ELF-1 (cell line): ENCODE measurements at places on chromosomes 4 and X.

- DNase-seq, result no peak
Measured at GRCh38 chr4:94870146-94870545, 112.4 kb downstream of the BMPR1B start.

- DNase-seq, result no peak
Measured at GRCh38 chrX:44913656-44914531, 40.9 kb downstream of the KDM6A start.

GRCh38 chr4:165827018-165827417, 46.0 kb upstream of the TLL1 start:
- peak; percentile 34 for DNase-seq

DNA sequence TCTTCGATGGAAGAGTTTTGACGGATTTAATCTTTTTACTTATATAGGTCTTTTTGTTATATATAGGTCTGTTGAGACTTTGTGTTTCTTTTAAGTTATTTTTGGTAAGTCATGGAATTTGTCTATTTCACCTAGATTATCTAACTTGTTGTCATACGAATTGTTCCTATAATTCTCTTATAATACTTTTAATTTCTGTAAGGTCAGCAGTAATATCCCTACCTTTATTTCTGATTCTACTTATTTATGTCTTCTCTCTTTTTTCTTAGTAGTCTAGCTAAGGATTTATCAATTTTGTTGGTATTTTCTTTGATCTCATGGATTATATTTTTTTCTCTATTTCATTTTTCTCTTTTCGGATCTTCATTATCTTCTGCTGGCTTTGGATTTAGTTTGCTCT, 11.6 kb downstream of the SAP30 start:
- no peak for DNase-seq

- DNase-seq, result no peak
Measured at GRCh38 chr4:94345969-94346368, 3.3 kb upstream of the HPGDS start.

DNA sequence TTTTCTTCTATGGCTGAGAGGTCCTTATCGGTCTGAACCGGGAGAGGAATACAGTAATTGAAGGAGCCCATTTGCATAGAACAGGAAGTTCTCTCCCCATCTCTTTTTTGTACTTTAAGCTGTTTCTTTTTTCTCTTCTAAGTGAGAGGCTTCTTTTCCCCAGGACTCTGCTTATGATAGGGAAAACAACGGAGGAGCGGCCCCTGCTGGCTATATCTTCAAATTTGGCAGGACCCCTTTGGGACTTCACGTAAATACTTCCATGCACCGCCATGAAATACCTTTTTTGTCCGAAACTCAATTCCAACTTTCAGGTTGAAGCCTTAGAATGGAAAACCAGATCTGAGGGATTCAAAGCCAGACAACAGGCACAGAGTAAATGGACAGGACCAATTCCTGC, 1153.0 kb upstream of the INTU start:
- DNase-seq, result peak; percentile 6

DNA sequence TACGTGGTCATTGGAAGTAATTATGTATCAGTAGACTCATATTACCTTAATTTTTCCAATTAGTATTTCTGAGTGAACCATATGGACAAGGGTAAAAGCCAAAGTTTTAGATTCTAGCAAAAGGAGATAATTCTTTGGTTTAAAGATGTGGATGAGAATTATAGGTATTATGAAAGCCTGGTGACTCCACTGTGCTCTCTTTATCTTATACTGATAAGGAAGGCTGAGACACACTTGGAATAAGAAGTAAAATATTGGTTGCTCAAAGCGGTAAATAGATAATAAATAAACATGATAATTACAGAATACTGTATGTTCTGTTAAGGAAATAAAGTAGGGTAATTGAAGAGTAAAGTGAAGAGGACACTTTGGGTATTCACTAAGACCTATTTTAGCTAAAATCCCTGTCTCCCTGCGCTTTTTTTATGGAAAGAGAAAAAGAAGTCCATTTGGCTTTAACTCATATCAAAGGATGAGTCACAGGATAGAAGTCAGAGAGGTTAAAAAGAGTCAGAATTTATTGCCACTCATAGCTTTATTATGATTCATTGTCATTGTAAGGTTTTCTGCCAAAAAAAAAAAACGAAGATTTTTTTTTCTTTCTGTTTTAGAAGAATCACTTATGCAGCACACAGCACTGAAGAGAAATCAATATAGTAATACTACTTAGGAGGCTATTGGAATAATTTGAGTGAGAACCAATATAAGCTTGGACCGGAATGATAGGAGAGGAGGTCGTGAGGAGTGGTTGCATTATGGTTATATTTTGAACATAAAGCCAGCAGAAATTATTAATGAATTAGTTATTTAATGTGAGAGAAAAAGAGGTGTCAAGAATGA, 2463.1 kb downstream of the ARAP2 start:
- no peak for DNase-seq

GRCh38 chr4:10736266-10736665, 51.7 kb upstream of the CLNK start:
- DNase-seq, result no peak

GRCh38 chr4:185600801-185601434, 65.6 kb upstream of the PDLIM3 start:
- DNase-seq, result no peak

DNA sequence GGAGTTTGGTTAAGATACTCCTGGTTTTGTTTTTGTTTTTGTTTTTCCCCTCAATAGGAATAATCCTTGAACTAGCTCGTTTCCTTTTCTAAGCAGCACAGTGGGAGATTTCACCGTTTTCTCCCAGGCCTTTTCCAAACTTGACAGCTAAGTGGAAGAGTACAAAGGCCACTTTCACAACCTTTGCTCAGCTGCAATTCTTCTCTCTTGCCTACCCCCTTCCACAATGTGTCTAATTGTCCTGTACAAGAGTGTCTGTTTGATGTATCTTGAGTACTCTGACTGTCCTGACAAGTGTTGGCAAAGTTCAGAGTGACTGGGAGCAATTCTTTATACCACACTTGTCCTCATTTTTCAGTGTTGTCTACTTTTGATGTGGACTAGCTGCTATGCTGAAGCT, 674.3 kb upstream of the AMOT start:
- peak; percentile 5 for DNase-seq

- no peak for DNase-seq
Measured at GRCh38 chr4:153469031-153469430, 2.9 kb downstream of the TMEM131L start.

DNA sequence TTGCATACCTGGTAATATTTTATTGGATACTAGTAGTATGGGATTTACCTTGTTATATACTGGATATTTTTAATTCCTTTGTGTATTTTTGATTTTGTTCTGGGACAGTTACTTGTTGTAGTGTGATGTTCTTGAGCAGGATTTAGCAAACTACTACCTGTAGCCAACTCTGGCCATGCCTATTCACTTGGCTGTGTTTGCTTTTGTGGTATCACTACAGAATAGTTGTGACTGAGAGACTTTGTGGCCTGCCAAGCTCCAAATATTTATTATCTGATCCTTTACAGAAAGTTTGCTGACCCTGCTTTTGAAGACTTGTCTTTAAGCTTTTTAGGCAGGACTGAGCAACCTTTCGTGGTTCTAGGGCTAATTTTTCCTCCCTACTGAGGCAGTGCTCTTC, 17.8 kb downstream of the ZCCHC4 start:
- DNase-seq, result no peak

DNA sequence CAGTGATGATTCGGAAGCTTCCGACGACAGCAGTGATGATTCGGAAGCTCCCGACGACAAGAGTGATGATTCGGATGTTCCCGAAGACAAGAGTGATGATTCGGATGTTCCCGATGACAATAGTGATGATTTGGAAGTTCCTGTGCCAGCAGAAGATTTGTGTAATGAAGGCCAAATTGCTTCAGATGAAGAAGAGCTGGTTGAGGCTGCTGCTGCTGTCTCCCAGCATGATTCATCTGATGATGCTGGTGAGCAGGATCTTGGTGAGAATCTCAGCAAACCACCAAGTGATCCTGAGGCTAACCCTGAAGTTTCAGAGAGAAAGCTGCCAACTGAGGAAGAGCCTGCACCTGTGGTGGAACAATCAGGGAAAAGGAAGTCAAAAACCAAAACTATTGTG, 14.2 kb downstream of the CXCR3 start:
- DNase-seq, result no peak

GRCh38 chrX:7637066-7637465, 205.9 kb upstream of the VCX start:
- DNase-seq, result no peak

DNA sequence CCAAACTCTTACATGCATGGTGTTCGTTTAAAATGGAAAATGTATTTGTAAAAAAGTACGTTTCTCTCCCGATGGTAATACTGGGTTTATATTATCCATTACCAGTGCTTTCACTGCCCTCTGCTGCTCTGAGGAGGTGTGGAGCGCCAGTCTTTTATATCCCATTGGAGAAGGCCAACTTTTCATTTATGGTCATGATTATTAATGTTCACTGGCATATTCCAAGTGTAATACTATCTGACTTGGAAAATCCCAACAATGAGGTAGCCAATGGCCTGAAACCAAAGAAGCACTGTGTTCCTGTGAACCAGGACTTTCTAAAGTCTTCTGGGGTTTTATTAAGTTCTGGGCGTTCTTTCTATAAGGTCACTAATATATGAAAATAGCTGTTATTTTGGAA, 80.7 kb downstream of the SYNPO2 start:
- DNase-seq, result peak; percentile 10

DNA sequence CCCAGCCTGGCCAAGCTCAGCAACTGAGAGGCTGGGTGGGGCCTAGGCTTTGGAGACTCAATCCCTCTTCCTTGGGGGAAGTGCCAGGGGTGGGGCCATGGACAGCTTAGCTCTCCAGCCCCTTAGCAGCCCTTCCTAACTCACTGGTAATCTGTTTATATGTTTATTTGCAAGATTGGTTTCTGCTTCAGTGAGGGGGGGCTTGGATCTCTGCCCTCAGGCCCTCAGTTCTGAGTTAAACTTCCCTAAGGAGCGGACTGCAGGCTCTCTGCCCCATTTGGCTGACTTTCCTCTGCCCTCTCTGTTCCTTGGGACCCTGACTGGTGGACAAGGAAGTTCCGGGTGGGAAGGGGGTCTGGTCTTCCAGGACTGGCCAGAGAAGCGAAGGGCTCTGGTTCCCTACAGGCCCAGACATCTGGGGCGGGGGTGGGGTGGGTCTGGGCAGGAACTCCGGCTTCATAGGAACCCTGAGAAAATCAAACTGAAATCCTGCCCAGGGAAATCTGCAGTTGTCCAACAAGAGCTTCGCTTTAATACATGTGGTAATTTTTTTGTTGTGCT, 51.4 kb downstream of the NALF2 start:
- DNase-seq, result peak; percentile 52

DNA sequence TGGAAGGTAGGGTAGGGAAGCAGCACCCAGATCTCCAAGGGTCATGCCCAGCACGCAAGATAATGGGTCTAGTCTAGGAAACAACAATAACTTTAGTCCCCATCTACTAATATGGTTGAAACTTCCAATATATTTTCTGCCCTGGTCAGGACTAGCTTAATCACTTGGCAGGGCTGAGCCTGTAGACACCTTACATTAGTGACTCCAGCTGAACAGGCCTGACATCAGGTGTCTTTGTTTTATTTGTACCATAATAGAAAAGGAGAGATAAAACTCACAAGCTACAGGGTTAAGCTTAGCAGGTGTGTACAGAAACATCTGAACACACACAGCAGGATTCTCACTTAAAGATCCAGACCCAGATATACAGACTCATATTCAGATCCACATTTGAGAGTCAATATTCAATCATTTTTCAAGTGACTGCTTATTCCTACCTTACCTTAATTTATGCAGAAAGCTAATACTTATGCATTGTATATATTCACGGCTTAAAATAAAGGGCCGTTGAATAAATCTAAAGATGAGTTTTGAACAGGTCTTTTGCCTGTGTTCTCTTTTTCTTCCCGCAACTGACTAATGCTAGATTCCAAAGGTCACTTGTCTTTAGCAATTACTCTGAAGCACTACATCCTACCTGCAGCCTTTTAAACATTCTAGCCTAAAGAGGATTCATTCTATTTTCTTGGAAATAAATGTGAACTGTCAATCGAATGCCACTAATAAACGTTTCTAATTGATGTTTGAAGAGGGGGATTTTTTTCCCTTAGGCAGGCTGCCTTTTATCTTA, 745.3 kb downstream of the RPA4 start:
- no peak for DNase-seq

DNA sequence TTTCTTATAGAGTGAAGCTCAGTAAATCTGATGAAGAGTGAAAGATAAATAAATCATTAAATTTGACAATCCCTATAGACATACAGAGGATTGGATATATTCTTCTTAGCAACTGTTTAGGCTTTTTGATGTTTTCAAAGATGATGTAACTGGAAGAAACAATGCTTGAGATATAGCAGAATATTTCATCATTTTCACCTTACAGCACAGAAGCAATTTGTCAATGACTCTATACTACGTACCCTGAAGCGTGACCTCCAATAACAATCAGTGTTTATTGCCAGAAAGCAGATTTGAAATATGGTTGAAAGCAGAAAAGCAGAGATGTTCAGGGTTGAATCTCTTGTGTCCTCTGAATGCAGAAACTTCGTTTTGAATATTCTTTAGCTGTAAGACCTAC, 228.4 kb downstream of the DTHD1 start:
- no peak for DNase-seq

DNA sequence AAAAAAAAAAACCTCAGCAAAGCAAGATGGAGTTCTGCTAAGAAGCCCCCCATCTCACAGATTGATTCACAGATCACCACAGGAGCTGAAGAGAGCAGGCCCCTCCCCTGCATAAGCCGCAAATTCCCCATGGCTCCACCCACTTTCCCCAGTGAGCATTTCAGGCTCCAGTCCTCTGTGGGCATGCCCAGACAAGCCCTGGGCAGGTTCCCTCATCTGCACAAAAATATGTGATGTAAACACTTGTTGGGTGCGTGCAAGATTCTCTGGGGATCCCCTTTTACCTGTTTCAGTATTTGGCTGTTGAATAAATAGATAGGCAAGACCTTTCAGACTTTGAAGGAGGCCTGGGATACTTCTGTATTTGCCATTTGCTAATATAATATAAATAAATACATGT, 514.3 kb downstream of the PCDH7 start:
- peak; percentile 13 for DNase-seq

- peak; percentile 39 for DNase-seq
Measured at GRCh38 chrX:77528034-77528433, 80.8 kb downstream of the FGF16 start.

GRCh38 chr4:1236103-1236641, 12.8 kb downstream of the CTBP1 start:
- DNase-seq, result no peak

GRCh38 chr4:15690020-15690809, 8.6 kb downstream of the FAM200B start:
- peak; percentile 69 for DNase-seq

DNA sequence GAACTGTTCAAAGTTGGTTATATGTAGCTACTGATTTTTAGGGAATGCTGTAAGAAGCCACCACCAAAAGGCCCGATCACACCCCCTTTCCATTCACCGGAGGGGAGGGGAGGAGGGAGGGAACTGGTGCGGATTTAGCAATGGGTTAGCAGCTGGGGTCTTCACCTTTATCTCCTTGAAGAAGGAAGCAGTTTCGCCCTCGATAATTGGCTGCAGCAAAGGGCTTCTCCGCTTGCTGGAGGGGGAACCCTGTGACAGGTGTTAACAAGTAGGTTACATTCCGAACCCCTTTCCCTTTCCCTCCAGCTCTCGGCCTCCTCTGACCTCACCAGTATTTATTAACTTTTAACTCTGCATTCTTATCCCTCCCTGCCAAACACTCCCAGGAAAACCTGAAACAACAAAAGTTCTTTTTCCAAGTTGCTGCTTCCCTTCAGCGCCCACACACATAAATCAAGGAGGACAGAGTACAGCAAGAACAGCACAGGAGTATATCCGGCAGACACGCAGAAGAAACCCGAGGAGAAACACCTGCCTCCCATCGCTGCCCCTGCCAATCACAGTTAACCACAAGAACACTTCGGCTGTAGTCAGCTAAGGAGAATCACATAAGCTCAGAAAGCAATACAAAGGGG, 39.8 kb upstream of the NAP1L5 start:
- DNase-seq, result no peak

GRCh38 chrX:70029863-70030262, 19.9 kb downstream of the AWAT2 start:
- peak; percentile 79 for DNase-seq
